Stimulated activated CD4-positive, alpha-beta T cell treated with anti-CD3 and anti-CD28 coated beads, Interleukin-15, amount 100 ng/mL, for 1 hour (primary cell): ENCODE measurements at places on chromosomes 4 and X.

- DNase-seq, result no peak
Observed at GRCh38 chrX:13463608-13464007, 105.8 kb upstream of the EGFL6 start.

- DNase-seq, result no peak
Observed at GRCh38 chr4:176566769-176567168, 226.0 kb downstream of the VEGFC start.

GRCh38 chr4:156956826-156957368, 14.7 kb downstream of the PDGFC start:
- no peak for DNase-seq

DNA sequence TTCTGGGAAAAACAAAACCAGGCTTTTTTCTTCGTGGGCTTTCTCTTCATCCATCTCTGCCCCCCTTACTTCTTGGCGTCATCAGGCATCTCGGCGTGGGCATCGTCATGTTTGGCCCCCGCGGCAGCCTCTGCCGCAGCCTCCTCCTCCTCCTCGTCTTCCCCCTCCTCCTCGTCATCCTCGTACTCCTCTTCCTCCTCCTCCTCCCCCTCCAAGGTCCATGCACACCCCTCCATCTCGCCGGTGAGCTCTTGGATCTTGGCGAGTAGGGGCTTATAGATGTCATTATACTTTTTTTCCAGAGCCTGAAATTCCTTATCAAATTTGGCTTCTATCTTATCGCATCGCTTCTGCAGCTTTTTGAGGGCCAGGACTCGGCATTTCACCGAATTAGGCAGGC, 488 bp downstream of the NAP1L5 start:
- no peak for DNase-seq

DNA sequence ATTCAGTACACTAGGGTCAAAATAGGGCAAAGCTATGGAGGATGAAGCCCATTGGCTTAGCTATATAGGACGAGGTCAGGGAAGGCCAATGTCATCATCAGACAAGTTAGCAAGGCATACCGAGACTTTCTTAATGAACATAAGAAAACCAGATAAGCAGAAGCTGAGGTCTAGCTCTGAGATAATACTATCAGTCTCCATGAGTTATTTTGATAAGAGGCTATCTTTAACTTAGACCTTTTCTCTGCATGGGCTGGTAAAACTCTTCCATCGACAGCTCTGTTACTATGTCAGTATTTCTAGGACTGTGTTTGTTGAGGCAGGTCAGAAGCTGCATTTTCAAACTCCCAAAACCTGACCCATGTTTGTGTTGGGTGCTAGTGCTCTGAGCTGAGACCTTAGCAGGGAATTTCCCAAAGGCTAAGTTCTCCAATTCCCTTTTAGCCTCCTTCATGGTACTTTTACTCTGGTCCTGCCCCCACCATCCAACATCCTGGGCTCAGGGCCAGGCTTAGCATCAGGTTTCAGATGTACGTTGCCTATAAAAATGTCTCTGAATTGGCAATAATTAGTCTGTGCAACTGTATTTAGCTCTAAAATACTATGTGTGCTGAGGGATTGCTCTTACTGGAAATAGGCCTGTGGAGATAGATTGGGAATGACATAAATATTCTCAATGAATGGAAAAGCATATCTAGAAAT, 29.3 kb upstream of the LRAT start:
- no peak for DNase-seq

- no peak for DNase-seq
Observed at GRCh38 chr4:159269956-159270355, 167.1 kb downstream of the RAPGEF2 start.

- DNase-seq, result no peak
Observed at GRCh38 chr4:27911047-27911446, 1050.4 kb downstream of the STIM2 start.

DNA sequence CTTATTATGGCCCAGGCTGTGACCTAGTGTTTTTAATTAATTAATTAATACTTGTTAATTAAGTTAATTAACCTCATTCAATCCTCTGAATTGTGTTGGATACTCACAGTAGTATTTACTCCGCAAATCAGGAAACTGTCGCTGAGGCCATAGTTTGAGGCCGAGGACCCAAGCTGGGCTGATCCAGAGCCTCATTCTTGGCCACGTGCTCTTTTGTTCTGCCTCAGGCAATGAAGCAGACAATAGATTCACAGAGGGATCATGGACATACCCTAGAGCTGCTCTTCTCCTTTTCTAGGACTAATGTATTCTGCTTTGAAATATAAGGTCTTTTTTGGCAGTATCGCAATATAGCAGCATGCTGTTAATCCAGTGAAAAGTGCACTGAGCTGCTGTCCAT, 24.0 kb upstream of the SNCA start:
- DNase-seq, result no peak

DNA sequence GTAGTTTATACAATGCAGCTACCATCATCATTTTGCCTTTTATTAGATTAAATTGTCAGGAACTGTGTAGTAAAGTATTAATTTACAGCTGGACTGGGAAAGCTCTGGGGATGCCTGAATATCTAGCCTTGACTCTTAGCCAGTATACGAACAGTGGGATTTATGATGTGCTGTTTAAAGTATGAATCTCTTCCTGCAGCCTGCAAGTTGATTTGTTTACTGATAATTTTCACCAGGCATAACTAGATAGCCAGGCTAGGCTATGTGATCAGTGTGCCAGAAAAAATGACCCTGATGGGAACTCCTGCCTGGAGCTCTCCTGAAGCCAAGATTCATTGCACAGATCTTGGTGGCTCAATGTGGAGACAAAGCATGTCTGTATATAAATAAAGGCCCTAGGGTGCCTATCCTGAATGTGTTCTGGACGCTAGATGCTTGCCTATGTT, 119.2 kb downstream of the SCLT1 start:
- DNase-seq, result no peak
